Activated T-cell treated with anti-CD3 and anti-CD28 coated beads, Interleukin-2, amount 50 U/mL, for 72 hours (primary cell): ENCODE measurements at places on chromosomes 12 and 14. TPM values are rescaled to one million over a fixed set of nuclear protein-coding genes. Genes with fewer than 3 reads are reported as not detected.

DNA sequence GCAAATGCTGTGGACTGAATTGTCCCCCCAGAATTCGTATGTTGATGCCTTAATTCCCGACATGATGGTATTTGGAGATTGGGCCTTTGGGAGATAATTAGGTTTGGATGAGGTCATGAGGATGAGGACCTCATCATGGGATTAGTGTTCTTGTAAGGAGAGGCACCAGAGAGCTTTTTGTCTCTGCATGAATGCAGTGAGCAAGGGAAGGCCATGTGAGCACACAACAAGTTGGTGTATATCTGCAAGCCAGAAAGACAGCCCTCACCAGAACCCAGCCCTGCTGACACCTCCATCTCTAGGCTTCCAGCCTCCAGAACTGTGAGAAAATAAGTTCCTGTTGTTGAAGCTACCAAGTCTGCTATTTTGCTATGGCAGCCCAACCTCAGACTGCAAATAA lies 51.9 kb upstream of the SMCO2 start:
- H3K27ac ChIP-seq, result no peak overlapping the region
- no peaks in the 10 kb centered on the region for H3K36me3 ChIP-seq
- H3K4me3 ChIP-seq, result no peak overlapping the region
- no peak for DNase-seq
- no peaks in the 10 kb centered on the region for H3K4me1 ChIP-seq
- no peaks in the 10 kb centered on the region for H3K27me3 ChIP-seq

CPNE6 gene
- 0.12 TPM for total RNA-seq

DNA sequence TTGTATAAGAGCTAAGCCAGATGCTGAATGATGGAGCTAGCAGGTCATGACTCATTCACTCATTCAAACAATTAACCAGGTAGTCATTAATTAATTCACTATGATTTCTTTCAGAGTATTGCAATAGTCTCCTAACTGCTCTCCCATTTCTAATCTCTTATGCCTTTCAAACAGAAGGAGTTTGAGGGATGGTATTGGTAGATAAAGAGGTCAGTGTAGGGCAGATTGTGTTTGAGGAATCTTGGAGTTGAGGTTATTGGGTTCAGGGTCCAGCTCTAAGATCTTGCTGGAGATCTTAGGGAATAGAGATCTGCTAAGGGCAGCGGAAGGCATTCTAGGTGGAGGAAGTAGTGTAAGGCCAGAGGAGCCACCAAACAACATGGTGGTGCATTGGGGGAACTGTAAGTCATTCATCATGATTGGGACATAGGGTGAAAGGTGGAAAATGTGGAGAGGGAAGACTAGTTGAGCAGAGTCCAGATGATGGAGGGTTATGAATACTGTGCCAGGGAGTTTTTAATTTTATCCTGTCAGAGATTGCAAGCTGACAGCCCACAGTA lies 11.7 kb downstream of the DGKA start:
- peaks cover 21% of the 10 kb centered on the region for H3K36me3 ChIP-seq
- no peak for DNase-seq
- peaks cover 73% of the 10 kb centered on the region for H3K4me1 ChIP-seq
- H3K27me3 ChIP-seq, result no peaks in the 10 kb centered on the region
- peak overlapping the region; percentile 77 for H3K27ac ChIP-seq
- H3K4me3 ChIP-seq, result no peak overlapping the region

DNA sequence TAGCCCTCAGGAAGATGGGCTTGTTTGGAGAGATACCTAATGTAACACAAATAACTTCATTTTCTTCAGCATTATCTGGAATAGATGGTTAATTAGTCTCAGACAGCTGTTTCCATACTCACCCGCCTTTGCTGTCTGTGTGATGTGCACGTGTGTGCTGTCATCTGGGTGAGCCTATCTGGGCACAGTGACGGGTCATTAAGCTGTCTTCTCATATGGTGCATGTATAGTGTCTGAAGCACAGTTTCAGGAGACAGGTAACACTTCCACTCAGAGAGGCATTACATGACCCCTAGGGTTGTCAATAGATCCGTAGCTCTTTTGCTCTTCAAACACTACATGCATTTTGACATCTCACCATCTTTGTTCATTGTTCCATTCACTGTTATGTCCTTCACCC lies 493.3 kb downstream of the APAF1 start:
- H3K4me1 ChIP-seq, result no peaks in the 10 kb centered on the region
- no peak for DNase-seq
- H3K36me3 ChIP-seq, result no peaks in the 10 kb centered on the region

DNA sequence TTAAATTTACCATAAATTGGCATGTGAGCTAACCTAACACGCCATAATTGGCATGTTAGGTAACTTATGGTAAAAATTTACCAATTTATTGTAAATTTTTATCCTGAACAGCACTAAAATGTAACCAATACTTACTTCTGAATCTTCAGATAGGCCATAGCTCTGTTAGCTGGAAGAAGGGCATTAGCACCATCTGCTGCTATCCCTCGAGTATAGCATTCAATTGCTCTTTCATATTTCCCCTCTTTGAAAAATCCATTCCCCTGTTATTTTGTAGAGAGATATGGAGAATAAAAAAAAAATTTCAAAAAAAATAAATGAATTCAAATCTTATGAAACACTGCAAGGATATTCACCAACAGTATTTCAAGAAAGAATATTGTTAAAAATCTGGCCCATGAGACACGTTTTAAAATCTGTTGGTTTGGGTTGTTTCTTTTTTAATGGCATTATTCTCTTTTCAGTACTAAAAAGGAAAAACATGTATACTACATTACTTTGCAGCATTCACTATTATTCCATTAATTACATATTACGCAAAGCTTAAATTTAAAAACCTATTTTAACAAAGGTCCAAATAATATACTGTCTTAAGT lies 19.1 kb downstream of the RPAP3 start:
- H3K36me3 ChIP-seq, result peaks cover 2% of the 10 kb centered on the region
- H3K4me1 ChIP-seq, result peaks cover 6% of the 10 kb centered on the region
- peak; percentile 28 for DNase-seq
- no peaks in the 10 kb centered on the region for H3K27me3 ChIP-seq
- no peak overlapping the region for H3K27ac ChIP-seq

- H3K36me3 ChIP-seq, result no peaks in the 10 kb centered on the region
- DNase-seq, result no peak
- peaks cover 16% of the 10 kb centered on the region for H3K27me3 ChIP-seq
- no peaks in the 10 kb centered on the region for H3K4me1 ChIP-seq
- no peak overlapping the region for H3K4me3 ChIP-seq
Observed at GRCh38 chr12:3148366-3149000, 71.3 kb downstream of the TSPAN9 start.

DNA sequence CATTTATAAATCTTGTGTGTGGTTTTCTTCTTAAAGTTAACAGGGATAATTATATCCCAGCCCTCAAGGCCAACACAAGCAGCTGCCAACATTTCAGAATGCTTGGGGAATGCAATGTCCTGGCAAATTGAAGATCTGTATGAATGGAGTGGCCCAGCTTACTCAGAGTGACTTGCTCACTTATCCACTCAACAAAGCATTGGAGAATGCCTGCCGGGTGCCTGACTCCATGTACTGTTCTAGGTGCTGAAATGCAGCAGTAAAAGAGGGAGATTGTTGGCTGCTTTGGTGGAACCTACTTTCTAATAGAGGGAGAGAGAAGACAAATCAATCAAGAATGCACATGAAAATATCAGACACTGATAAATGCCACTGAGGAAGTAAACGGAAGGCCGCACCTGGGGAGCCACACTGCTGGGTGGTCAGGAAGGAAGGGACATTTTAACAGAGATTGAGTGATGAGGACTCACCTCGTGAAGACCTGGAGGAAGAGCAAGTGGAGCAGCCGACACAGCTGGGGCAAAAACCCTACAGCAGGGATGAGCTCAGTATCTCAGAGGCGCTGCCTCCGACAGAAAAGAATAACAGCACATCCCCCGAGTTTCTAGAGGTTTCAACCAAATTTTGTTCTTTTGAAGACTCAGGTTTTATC lies 61.2 kb upstream of the VASH1 start:
- DNase-seq, result no peak
- H3K27ac ChIP-seq, result no peak overlapping the region
- H3K36me3 ChIP-seq, result no peaks in the 10 kb centered on the region
- peaks cover 9% of the 10 kb centered on the region for H3K27me3 ChIP-seq
- no peaks in the 10 kb centered on the region for H3K4me1 ChIP-seq

GRCh38 chr14:76842414-76842813 lies 16.2 kb downstream of the LRRC74A start:
- no peak overlapping the region for H3K4me3 ChIP-seq
- H3K27me3 ChIP-seq, result peaks cover 18% of the 10 kb centered on the region
- no peak for DNase-seq
- no peaks in the 10 kb centered on the region for H3K36me3 ChIP-seq
- no peak overlapping the region for H3K27ac ChIP-seq

DNA sequence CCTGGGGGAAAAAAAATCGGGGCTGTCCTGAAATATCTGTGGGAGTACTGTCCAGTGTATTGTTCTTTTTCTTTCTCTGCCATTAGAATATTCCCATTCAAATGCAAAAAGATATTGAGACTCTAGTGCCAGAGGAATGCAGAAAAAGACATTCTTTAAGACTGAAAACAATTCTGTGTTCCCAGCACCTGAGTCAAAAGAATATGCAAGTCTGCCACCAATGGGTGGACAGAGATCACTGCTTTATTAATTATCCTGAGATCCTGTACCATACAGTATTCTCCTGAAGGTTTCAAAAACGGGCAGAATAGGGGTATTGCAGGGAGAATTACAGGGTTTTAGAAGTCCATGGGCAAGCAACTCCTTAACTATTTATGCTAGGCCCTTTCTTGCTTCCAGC lies 361.8 kb downstream of the C12orf50 start:
- no peak overlapping the region for H3K4me3 ChIP-seq
- H3K36me3 ChIP-seq, result no peaks in the 10 kb centered on the region
- H3K27ac ChIP-seq, result no peak overlapping the region

GRCh38 chr12:56198836-56199235 lies 9.6 kb upstream of the SMARCC2 start:
- no peaks in the 10 kb centered on the region for H3K4me1 ChIP-seq
- no peak for DNase-seq
- no peak overlapping the region for H3K27ac ChIP-seq

VRTN gene
- total RNA-seq, result not detected

GRCh38 chr12:19223695-19224094 lies 94.2 kb downstream of the PLEKHA5 start:
- peaks cover 14% of the 10 kb centered on the region for H3K4me1 ChIP-seq
- no peaks in the 10 kb centered on the region for H3K27me3 ChIP-seq
- no peak for DNase-seq
- H3K4me3 ChIP-seq, result no peak overlapping the region

SOAT2 gene
- total RNA-seq, result 7.9 TPM

DNA sequence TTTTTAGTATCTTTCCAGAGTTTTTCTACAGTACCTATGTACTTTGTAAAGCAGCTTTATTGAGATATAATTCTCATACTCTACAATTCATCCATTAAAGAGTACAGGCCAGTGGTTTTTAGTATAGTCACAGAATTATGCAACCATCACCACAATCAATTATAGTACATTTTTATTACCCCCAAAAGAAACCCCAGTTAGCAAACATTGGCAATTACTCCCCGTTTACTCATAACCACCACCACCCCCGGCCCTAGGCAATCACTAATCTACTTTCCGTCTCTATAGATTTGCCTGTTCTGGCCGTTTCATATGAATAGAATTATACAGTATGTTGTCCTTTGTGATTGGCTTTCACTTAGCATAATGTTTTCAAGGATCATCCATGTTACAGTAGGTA lies 119.8 kb downstream of the KICS2 start:
- H3K27me3 ChIP-seq, result peaks cover 40% of the 10 kb centered on the region
- H3K4me3 ChIP-seq, result no peak overlapping the region
- no peaks in the 10 kb centered on the region for H3K4me1 ChIP-seq
- DNase-seq, result no peak

DNA sequence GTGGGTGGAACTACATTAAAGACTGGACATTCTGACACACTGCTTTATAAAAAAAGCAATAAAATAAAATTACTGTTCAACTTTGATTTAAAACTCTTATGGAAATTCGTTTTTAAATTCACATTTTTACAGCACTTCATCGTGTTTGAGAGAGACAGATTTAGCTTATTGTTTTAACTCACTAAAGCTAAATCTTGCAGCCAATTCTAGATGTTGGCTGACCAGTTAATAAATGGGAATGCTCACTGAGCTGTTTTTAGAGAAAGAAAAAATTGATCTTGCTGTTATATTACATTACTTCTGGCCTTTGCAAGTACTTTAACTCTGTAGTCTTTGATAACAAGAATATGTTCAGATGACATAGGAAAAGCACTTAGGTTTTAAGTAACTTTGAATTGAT lies 157.1 kb downstream of the PLCZ1 start:
- H3K27me3 ChIP-seq, result no peaks in the 10 kb centered on the region
- H3K27ac ChIP-seq, result no peak overlapping the region
- H3K4me1 ChIP-seq, result no peaks in the 10 kb centered on the region
- DNase-seq, result no peak
- H3K36me3 ChIP-seq, result no peaks in the 10 kb centered on the region
- no peak overlapping the region for H3K4me3 ChIP-seq

MEG3 gene
- not detected for total RNA-seq

TAS2R7 gene
- total RNA-seq, result not detected

CNTN1 gene
- total RNA-seq, result not detected

DNA sequence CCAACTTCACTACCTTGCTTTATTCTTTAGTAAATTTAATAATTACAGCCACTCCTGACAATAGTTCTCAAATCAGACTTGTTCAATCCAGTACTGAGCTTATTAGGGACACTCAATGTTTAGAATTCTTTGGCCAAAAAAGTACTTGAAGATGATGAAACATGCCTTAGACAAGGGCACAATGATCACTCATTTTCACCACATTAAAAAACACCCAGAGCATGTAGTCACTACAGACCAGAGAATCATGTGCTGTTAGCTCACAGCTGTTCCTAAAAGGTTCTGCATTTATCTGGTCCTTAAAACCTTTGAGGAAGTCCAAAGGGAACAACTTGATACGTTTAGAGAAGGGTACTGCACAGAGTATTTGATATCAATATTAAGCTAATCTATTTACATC lies 98.7 kb downstream of the INSM2 start:
- H3K27ac ChIP-seq, result no peak overlapping the region
- H3K4me3 ChIP-seq, result no peak overlapping the region
- H3K36me3 ChIP-seq, result peaks cover 4% of the 10 kb centered on the region
- H3K27me3 ChIP-seq, result no peaks in the 10 kb centered on the region
- DNase-seq, result no peak

- H3K4me1 ChIP-seq, result no peaks in the 10 kb centered on the region
- H3K27me3 ChIP-seq, result peaks cover 44% of the 10 kb centered on the region
- H3K27ac ChIP-seq, result no peak overlapping the region
Observed at GRCh38 chr14:36580856-36581831, 1.3 kb downstream of the NKX2-8 start.

DNA sequence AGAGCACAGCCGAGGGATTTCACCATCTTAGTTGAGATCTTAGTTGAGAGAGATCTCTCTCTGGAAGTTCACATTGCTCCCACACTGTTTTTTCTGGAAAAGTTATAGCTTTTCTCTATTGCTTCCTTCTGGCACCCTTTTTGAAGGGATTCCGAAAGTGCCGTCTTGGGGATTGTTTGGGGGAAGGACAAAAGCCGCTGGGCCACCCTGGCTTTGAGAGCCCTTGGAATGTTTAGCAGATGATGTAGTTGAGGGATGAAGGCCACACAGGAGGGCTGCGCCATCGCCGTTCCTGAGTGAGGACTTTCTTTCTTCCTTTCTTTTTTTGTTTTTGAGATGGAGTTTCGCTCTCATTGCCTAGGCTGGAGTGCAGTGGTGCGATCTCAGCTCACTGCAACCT lies 17.7 kb downstream of the PLEKHG3 start:
- no peak for DNase-seq
- peaks cover 42% of the 10 kb centered on the region for H3K4me1 ChIP-seq
- H3K36me3 ChIP-seq, result no peaks in the 10 kb centered on the region
- H3K4me3 ChIP-seq, result peak overlapping the region; percentile 5
- no peak overlapping the region for H3K27ac ChIP-seq
